Amniotic epithelial cell (primary cell): ENCODE measurements at places on chromosomes 6 and 20.

- DNase-seq = no peak
These were observed 10.6 kb downstream of the SIRPG start for GRCh38 chr20:1646975-1647431.

GRCh38 chr20:49489688-49490087 lies 7.2 kb upstream of the KCNB1 start:
- DNase-seq = no peak

DNA sequence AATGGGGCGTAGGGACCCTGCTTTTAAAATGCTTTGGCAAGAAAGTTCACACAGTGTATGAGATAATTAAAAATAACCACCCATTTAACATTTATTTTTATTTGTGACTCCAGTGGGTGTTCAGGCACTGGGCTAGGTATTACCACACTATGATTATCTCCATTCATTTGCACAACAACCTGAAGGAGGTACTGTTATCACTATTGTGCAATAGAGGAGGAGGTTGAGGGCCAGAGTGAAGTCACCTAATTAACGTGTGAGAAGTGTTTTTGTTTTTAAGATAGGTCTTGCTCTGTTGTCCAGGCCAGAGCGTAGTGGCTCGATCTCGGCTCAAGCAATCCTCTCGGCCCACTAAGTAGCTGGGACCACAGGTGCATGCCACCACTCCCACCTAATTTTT lies 29.2 kb downstream of the MAK start:
- DNase-seq = peak; percentile 53

GRCh38 chr6:35754452-35755277 lies 17.8 kb downstream of the ARMC12 start:
- DNase-seq = no peak

DNA sequence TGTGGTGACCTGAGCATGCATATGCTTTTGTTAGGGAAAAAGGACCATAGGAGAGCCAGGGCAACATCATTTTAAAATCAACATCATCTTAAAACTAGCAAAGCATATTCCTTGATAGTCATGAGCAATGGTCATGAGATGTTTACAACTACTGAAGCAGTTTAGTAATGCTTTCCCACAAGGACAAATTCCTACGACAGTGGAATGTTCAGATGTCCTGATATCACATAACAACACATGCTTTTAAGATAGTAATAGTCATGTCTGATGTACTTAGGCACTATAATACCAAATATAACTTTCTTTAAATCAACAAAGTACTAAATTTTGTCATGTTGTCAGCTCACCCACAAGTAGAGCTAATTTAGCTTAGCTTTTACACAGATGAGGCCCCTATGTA lies 370.3 kb downstream of the HTR1B start:
- DNase-seq = peak; percentile 98

DNA sequence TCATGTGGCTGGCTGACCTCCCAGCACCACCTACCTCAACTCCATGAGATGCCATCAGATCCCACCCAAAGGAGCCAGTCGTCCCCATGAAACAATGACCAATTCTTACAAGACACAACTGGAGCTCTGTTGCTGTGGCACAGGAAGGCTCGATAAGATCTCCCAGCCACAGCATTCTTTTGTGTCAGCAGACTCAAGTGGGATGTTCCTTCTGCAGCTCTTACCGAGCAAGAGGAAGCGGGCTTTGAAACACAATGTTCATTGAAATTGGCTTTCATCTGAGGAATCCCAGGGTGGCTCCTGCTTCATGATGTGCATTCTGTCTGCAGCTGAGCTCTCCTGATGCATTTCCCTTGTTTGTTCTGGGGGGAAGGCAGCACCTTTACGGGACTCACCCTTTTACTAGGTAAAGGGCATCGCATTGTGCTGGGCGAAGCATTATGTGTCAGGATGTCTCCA lies 222.0 kb upstream of the SGK1 start:
- DNase-seq = peak; percentile 31

DNA sequence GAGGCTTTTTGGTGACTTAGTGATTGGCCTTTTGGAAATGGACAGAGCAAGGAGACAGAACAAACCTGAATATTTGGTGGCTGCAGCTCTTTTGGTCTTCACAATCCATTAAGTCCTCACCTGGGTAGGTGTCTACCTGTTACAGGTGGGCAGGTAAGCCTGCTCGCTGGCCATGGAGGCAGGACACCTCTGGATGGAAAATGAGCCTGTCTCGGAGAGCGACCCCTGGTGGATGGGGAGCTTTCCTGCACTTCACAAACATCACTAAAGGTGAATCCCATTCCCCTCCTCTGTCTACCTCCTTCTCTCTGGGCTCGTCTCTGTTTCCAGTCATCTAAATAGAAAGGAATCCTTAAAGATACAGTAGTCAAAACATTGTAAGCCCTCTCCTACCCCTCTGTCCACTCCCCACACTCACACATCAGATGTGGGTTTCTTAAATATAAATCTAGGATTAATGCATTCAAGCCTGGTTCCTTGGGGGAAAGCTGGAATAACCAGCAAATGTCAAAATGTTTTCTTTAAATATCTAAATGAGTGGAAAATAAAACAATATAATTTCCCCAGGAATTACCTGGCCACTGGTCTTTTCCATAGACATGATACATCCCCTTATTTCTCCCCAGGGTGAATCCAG lies 304.9 kb downstream of the CDH26 start:
- DNase-seq = no peak

GRCh38 chr6:84135291-84135690 lies 92.2 kb downstream of the CEP162 start:
- no peak for DNase-seq
